Activated CD4-positive, alpha-beta T cell treated with anti-CD3 and anti-CD28 coated beads for 36 hours (primary cell): ENCODE measurements at places on chromosomes 2 and 18. TPM values are rescaled to one million over a fixed set of nuclear protein-coding genes. Genes with fewer than 3 reads are reported as not detected.

Gene DLGAP1
- not detected for total RNA-seq

DNA sequence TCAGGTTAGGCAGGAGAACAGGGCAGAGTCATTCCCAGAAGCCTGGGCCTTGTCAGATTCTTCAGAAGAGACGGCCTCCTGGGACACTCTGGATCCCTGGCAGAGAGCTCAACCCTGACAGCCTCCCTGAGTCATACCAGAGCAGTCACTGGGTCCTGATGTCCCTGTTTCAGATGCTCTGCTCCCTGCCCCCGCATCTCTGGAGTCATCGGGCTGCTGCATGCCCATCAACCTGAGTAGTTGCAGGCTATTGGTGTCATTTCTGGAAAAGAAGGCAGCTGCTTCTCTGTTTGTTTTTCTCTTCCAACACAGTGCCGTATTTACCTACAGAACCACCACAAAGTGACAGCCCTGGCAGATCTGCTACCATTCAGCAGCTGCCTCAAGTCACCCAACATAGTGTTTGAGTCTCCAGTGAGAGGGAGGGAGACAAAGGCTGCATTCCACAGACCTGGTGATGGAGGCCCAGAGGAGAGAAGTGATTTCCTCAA lies 145.1 kb downstream of the B3GNT2 start:
- no peak for DNase-seq

DNA sequence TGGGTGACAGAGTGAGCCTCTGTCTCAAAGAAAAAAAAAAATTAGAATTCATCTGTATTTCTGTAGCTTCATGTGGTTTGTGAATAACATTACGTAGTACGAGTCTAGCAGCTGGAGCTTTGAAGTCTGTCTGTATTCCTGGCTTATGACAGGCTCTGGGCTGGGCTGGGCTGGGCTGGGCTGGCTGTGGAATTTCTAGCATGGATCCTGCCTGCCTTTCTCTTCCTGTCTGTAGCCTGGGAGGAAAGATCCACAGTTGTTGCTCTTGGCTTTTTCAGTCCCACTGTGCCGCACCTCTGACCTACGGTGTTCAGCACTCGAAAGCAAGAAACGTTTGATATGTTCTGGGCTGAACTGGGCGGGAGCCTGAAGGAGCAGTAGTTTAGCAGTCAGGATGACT lies 55.4 kb downstream of the BOLA3 start:
- DNase-seq, result no peak

GRCh38 chr18:44741511-44741910 lies 60.8 kb downstream of the SETBP1 start:
- no peak for DNase-seq

DNA sequence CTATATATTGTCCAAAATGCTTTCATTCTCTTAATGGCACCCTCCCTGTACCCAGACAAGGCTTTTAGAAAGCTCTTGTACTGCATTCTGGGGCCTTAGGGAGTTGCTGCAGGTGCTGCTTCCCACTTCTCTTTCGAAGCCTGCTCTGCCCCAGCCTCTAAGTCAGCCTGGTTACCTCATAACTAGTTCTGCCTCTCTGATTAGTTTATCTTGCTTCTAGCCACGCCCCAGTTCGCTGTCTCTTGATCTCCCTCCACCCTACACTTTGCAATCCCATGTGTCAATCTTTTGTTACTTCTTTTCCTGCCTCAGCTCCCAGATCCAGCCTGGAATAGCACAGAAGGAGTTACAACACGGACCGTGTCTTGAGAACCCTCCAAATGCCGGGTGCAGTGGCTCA lies 13.8 kb upstream of the NCOA1 start:
- no peak for DNase-seq

DNA sequence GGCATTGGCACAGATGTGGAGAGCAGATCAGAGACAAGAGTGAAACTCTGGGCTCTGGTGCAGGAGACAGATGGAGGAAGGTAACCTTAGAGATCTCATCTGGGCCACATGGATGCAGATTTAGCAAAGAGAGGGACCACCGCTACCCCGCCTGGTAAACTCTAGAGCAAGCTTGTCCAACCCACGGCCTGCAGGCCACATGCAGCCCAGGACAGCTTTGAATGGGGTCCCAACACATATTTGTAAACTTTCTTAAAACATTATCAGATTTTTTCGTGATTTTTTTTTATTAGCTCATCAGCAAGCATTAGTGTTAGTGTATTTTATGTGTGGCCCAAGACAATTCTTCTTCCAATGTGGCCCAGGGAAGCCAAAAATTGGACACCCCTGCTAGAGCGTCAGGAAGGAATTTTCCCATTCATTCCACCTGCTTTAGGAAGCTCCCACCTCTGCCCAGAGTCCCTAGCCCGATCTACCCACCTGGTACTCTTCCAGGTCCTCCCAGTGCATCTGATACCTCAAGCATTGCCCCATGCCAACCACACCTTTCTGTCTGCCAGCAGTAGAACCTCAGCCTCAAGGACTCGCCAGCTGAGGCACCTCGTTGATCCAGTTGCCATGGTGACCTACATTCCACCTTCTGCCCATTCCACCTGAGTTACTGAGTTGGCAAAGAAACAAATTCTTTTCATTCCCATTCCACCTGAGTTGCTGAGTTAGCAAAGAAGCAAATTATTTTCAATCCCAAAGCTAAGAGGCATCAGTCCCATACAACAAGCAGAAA lies at the start of gene CIB4:
Gene CIB4 (minus strand): TSS at position 586 of the 784 bp plus-strand sequence. CDS start 52 bp downstream, at position 534.
- no peak for DNase-seq

DNA sequence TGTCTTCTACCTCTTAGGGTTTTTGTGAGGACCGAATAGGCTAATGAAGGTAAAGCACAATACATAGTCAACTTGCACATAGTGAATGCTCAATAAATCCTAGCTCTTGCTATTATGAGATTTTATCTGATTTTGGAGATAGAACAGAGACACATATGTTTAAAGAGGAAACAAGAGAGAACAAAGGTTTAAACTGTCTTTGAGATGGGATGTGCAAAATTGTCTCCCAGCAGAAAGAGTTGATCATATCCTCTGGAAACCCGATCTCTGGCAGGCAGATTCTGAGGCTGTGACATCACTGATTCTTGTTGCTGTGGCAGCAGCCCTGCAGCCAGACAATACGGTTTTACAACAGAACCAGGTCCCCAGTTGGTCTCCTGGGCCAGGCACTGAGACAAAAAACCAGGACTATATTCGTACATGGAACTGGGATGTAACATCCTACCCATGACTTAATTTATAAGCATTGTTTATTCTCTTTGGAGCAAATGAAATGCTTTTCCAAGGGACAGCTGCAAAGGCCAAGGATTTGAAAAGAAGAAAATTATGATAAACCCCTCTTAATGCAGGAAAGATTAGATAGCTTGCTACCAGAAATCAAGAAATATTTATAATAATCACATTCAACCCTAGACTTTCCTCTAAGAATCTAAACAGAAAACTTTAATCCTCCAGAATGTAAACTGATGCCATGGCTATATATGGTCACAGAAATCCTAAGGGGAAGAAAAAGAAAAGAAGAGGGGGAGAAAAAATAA lies 80.2 kb downstream of the SLC8A1 start:
- DNase-seq, result no peak

- peak; percentile 78 for DNase-seq
Observed at GRCh38 chr2:64654063-64654811, 524 bp upstream of the SERTAD2 start.
